Keratinocyte (primary cell): ENCODE measurements at places on chromosomes 11 and 22.

DNA sequence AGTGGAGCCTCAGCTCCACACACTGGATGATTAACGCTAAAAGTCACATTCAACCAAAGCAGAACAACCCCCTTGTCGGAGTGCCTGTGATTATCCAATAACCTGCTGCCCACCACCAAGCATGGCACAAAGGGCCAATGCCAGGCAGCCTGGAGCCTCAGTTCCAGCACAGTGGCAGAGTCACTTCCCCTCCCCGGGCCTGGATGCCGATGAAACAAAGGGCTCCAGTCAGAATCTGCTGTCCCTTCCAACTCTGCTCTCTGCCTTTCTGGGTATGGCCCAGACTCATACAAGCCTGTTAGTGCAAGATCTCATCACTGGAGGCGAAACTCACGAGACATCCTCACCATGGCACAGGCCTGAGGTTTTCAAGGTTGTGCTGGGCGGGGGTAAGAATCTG is 52.1 kb downstream of the CLTCL1 start:
- no peak for DNase-seq

DNA sequence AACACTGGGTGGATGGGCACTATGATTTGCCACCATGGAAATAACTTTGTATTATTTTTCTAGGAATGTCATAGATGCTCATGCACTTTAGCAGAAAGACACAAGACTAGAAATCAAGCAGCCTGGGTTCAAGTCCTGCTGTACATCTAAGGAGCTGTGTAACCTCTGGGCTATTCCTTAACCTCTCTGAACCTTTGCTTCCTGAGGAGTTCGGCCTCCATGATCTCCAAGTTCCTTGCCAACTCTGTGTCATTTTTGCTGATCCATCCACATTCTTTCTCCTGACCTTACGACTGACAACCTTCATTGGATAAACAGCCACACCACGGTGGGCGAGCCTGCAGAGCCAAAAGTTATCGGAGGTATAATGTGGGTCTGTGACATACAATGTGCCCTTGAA is 24.1 kb downstream of the ETS1 start:
- DNase-seq, result no peak

DNA sequence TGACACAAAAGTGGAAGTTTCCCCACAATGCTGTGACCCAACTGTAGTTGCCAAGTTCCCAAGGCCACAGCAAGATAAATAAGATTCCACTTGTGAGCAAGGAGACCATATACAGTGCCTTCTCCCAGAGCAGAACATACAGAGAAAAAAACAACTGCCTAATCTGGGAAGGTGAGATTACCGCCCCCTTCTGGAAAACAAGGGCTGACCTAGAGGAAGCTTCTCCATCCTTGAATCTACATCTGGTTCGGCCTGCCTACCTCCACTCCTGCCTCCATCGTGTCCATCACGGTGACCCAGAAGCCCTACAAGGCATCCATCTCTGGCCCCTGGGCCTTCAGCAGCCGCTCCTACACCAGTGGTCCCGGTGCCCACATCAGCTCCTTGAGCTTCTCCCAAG is 6.1 kb upstream of the RNASEH2C start:
- DNase-seq, result no peak

- DNase-seq, result no peak
These were observed 17.9 kb downstream of the POLR3H start for GRCh38 chr22:41526226-41526829.

DNA sequence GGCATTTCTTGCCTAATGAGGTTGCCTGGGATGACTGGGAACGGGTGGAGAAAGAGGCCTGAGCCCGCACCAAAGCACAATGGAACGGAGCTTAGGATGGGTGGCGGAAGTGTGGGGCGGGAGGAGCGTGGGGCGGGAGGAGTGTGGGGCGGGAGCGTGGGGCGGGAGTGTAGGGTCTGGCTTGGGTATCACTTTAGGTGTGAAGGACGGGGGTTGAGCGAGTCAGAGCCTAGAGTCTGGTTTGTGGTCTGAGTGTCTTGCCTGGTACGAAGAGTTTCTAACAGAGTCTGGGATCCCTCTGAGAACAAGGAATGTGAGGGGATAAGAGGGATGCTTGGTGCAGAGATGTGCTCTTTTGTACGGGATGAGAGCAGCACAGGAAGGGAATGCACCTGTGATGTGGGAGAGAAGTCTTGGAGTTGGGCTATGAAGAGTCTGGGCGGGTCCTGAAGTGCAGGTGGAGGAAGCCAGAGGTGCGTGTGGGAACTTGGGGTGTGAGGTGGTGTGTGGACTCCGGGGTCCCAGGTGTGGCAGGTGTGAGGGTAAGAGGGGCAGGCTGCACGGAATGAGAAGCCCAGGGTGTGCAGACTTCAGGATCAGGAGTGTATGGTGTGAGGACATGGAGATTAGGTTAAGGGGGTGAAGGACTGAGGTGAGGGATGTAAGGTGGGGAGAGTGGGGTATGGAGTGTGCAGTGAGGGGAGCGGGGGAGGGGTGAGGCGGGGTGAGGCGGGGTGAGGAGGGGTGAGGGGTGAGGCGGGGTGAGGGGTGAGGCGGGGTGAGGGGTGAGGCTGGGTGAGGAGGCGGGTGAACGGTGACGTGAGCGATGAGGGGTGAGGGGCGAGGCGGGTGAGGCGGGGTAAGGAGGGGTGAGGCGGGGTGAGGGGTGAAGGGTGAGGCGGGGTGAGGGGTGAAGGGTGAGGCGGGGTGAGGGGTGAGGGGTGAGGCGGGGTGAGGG is 1.0 kb downstream of the SYCE3 start:
- DNase-seq, result no peak

- no peak for DNase-seq
These were observed 5.3 kb downstream of the C2CD2L start for GRCh38 chr11:119112314-119113020.

- DNase-seq, result no peak
These were observed 274.2 kb downstream of the FAM76B start for GRCh38 chr11:95515371-95515770.

- no peak for DNase-seq
These were observed 86.8 kb downstream of the DEPDC5 start for GRCh38 chr22:31840585-31840984.

- DNase-seq, result no peak
These were observed 142.8 kb downstream of the MAML2 start for GRCh38 chr11:96200243-96200642.

GRCh38 chr22:40637183-40638150 is 948 bp upstream of the MRTFA start:
- no peak for DNase-seq

GRCh38 chr11:28539239-28540030 is 431.2 kb downstream of the METTL15 start:
- no peak for DNase-seq

- DNase-seq, result no peak
These were observed 505.4 kb downstream of the BRD1 start for GRCh38 chr22:49322231-49322630.

- no peak for DNase-seq
These were observed 19.7 kb upstream of the MUC5AC start for GRCh38 chr11:1138097-1138496.

DNA sequence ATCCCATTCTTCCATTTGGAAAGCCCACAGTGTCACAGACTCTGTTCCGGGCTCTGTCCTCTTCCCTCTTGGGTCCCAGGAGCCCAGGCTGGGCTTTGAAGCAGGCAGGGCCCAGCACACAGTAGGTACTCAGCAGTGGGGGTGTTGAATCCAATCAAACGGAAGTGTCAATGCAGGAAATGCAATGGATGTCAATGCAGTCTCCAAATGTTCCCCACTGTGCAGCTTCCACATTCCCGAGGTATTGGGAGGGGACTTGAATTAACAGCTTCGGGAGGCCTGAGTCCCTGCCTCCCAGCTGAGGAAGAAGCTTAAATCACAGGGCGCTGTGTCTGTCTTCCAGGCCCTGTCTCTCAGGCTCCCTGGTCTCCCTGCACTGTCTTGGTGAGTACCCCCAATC is 21.8 kb upstream of the SMIM35 start:
- no peak for DNase-seq

- no peak for DNase-seq
These were observed 19.5 kb upstream of the FADD start for GRCh38 chr11:70183483-70184176.

- no peak for DNase-seq
These were observed 20.0 kb downstream of the TPBGL start for GRCh38 chr11:75260396-75261170.

DNA sequence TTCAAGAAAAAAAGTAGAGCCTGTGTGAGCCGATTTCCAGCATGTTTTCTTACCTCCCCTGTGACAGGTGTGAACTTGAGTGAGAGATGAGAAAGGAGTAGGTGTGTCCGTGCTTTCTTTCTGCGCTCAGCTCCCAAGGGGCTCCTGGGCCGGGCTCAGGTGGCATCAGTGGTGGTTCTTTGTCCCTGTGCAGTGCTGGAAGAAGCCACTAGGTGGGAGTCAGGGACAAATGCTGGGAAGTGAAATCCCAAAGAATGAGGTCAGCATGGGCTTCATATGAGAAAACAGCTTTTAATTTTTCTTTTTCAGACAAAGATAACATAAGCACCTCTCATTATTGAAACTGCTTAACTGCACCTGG is 57.8 kb downstream of the PPFIBP2 start:
- DNase-seq, result no peak

- DNase-seq, result no peak
These were observed 26.2 kb downstream of the OR2AG2 start for GRCh38 chr11:6745465-6746015.

GRCh38 chr22:36036167-36036624 is 7.6 kb upstream of the RBFOX2 start:
- no peak for DNase-seq

DNA sequence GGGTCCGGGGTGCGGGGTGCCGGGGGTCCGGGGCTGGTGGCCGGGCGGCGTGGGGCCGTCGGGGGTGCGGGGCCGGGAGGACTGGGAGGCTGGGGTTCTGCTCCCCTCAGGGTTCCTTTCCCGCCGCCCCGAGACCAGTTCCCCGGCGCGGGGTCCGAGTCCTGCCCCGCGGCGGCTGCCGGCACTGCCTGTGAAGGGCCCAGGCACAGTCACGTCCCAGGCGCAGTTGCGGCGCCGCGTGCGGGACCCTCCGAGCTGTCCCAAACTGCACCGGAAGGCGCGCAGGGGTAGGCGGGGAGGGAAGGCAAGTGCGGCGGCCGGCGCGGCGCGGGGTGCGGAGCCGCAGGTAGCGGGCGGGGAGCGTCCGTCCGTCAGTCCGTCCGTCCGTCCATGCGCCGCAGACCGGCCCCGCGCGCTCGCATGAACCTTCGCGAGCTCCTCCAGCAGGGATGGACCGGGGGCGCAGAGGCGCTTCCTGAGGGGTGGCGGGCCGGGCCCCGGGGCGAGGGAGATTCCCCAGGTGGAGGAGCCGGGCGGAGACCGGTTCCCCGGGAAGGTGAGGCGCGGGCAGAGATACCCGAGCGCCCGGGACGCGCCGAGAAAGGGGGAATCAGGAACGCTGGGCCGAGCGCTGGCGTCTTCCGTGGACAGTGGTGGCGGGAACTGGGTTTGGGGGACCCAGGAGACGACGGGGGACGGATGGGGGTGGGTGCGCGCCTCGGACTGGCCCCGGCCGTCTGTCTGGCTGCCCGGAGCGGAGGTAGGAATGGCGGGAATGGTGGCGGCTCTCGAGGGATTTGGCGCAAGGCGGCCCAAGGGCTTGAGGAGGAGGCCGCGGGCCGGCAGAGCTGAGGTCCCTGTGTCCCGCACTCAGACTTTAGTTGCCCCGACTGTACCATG is 3.1 kb upstream of the ADORA2A start:
- no peak for DNase-seq

DNA sequence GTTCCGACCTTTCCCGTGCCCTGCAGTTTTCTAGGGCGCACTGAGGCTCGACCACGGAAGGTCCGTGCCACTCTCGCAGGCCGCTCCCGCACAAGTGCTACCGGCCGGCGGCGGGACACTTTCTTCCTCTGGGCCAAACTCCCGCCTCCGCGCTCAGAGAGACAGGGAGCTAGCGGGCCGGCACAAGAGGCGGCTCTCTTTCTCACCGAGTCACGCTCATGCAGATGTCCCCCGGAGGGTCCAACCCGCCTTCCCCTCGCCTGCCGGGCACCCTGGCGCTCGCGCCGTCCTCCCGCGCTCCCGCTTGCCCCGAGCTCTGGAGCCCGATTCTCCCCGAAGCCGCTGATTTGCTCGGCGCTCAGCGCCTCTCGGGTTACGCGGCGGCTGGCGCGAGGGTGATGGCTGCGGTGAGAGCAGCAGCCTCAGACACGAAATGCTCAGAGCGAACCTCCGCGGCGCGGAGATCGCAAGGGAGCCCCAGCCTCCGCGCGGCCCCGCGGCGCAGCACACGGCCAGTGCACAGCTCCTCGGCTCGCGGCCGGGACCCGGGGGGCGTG is 1.0 kb downstream of the LMO1 start:
- DNase-seq, result no peak

GRCh38 chr22:30733181-30733631 is 38.5 kb downstream of the OSBP2 start:
- DNase-seq, result no peak

DNA sequence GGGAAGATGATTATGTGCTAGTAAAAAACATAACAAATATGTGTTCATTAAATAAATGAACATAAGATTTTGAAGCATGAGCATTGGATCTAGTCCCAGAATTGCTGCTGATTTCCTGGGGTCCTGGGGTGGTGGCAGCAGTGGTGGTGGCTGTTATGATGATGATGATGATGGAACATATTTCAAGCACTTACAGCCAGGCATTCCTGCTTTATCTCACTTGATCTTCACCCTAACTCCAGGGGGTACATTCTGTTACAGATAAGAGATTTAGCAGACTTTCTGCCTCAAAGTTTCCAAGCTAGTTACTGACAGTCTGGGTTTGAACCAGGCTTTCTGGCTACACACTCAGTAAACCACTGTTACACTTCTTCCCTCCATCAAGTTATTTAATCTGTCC is 5.2 kb downstream of the TRAPPC4 start:
- DNase-seq, result no peak

DNA sequence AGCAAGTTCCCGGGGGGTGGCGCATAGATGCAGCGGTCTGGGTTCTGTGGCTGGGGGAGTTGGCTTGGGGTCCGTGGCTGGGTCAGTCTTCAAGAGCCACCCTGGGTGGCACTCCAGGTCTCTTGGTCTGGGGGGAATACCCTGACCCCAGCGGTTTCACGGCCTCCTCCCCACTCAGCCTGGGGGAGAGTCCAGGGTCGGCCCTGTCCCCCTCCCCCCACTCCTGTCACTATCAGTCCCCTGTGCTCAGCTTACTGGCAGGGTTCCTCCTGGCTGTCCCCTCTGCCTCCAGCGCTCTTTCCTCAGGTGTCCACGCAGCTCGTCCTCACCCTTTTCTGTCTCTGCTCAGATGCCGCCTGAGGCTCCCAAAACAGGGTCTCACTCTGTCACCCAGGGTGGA is 68.5 kb upstream of the PARVG start:
- no peak for DNase-seq

- no peak for DNase-seq
These were observed 107.8 kb downstream of the KIRREL3 start for GRCh38 chr11:126892756-126893155.

DNA sequence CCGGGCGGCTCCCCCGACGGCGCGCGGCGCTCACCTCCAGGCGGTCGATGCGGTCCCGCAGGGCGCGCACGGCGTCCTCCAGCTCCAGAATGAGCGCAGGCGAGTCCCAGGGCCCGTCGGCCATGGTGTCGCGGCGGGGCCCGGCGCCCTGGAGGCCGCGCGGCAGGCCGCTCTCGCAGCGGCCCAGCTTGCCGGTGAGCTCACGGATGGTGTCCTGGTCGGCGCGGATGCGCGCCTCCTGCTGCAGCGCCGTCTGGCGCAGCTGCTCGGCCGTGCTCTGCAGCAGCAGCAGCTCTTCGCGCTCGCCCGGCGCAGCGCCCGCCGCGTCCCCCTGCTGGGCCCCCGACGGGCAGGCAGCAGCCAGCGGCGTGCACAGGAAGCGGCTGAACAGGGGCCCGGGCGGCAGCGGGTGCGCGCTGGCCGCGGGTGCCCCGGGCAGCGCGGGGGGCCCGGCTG is 599 bp downstream of the NPTXR start:
- no peak for DNase-seq
